ENCODE measurements at places on chromosomes 16 and 17.

- peak; percentile 66 for DNase-seq
Observed at GRCh38 chr17:42428141-42428944, 5.3 kb upstream of the CAVIN1 start.

DNA sequence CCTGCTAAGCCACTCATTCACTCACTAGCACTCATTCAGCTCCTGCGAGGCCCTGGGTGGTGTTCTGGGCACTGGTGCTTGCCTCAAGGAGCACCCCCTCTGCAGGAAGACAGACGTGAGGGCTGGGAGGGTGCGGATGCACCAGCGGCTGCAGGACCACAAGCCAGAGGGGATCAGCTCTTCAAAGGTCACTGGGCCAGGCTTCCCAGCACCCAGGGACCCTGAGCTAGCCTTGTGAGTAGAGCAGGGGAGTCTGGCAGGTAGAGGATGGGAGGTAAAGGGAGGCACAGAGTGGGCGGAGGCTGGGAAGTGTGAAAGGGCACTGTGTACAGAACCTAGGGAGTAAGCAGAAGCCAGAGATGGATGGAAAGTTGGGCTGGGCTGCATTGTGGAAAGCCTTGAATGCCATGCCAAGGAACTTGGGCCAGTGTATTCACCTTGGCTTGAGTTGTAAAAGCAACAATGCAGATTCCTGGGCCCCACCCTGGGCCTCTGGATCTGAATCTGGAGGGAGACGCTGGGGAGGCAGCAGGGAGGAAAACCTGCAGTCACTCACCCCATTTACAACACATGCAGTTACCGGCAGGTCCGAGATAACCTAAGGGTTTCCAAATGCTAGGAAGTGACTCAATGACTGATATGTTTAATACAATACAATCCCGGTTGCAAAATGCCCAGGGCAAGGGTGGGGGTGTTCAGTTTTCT is 1.7 kb downstream of the IL4R start:
- peak; percentile 52 for DNase-seq

GRCh38 chr16:3328643-3329042 is 23.3 kb downstream of the ZNF75A start:
- DNase-seq: peak; percentile 66

- no peak for DNase-seq
Observed at GRCh38 chr16:65572156-65572555, 450.3 kb upstream of the CDH11 start.

DNA sequence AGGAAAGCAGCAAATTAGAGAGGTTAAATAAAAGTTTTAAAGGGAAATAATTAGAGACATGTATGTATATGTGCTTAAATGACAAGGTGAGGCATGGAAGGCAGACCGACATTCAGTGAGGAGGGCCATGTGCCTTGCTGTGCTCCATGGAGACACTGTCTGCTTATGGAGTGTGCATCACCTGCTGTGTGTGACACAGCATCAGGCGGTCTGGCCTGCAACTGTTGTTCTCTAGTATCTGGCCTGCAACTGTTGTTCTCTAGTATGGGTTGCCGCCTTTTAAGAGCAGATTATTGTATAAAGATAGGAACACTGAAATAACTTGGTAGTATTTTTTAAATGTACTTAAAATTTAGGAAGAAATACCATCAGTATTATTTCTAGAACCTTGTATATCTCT is 225.1 kb downstream of the LGALS9B start:
- DNase-seq: no peak
